ENCODE measurements at places on chromosomes 3 and 15.
A peak's percentile ranks its signal among the peaks of the same experiment; 100 is the strongest.

- DNase-seq: no peak
Measured at GRCh38 chr15:79376383-79376782, 55.8 kb upstream of the MINAR1 start.

- DNase-seq: no peak
Measured at GRCh38 chr3:45472795-45473194, 84.4 kb downstream of the LARS2 start.

DNA sequence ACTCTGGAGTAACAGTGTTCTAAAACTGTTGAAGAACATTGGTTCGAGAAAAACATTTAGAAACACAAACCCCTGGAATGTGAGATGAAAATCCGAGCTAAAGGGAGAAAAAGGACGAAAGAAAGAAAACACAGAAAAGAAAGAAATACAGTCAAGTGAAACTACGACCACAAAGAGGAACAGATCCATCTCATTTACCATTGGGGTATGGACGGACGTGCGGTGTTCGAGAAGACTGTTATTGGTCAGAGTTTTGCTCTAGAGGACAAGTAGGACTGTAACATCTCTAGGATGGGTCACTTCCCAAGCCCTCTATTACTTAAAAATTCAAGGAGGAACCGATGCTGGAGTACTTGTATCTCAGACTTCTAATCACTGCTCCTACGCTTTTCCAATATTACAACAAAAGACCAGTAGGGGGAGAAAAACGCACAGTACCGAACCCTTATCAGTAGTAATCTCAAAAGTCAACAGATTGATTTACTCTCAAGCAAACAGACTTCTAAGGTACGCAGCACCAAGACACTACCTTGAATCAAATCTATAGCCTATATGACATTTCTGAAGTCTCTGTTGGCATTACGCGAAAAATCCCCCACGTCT lies 1.1 kb upstream of the PIK3CA start:
- peak; percentile 69 for DNase-seq

DNA sequence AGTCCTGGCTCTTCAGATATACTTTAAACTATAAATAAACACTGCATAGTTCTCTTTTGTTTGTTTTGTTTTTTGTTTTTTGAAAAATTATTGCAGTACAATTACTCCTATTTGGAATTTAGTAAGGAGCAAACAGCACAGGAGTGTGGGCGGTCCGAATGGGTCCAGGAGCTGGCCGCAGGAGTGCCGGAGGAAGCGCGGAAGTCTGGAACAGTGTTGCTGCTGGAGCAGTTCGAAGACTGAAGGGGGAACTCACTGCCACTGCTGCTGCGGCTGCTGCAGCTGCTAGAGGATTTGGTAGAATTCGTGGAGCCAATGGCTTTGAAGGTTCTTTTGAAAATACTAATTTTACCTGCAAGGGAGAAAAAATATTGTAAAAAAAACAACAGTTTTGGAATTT lies 329.9 kb downstream of the ZNF385D start:
- DNase-seq: no peak

- DNase-seq: peak; percentile 7
Measured at GRCh38 chr15:90037961-90038631, 37.0 kb downstream of the ZNF710 start.

DNA sequence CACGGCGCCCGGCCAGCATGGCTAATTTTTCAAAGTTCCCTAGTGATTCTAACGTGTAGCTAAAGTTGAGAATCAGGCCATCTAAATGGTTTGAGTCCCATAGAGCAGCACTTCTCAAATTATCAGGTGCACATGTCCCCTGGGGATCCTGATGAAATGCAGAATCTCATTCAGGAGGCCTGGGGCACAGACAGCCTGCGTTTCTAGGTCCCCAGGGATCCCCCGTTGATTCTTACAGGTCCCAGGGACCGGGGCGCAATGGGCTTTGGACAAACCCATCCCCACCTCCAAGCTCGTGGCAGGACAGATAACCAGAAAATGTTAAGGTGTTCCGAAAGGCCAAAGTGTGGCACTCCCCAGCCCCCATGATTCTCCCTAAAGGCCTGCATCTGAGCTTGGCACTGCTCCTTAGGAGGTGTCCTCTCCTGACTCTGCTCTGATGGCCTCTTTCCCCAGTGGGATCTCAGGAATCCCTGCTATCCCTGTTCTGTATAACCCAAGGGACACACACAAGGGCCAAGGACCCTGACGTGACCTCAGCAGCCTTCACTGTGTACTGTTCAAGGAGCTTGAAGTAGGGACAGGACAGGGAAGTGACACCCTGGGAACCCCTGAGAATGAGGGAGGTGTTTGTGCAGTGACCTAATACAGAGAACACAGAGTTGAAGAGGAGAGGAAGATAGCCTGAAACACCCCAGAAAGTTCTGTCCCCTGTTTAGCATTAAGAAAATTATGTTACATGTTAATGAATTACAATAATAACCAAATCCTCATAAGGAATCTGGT lies 8.0 kb downstream of the LRRK1 start:
- DNase-seq: no peak

GRCh38 chr3:73137736-73138403 lies 76.4 kb downstream of the EBLN2 start:
- DNase-seq: no peak

GRCh38 chr3:47890126-47890827 lies 87.3 kb downstream of the DHX30 start:
- no peak for DNase-seq
